Lower leg skin (tissue), 4 donors: ENCODE measurements at places on chromosomes 13 and 19.

GRCh38 chr13:94682229-94682628 lies 30.1 kb downstream of the SOX21 start:
- DNase-seq = no peak

DNA sequence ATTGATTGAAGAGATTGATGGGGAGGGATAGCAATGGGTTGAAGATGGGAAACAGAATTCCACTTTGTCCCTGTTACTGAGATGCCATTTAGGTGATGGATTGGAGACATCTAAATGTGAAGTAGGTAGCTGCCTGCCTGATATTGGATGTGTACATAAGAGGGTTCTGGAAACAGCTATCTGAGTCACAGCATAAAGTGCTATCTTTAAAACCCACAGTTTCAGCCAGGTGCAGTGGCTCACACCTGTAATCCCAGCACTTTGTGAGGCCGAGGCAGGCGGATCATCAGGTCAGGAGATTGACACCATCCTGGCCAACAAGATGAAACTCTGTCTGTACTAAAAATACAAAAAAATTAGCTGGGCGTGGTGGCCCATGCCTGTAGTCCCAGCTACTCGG lies 72.6 kb downstream of the DNAJC3 start:
- DNase-seq = no peak

- DNase-seq = no peak
Observed at GRCh38 chr13:112887151-112887550, 81.9 kb upstream of the MCF2L start.

- DNase-seq = no peak
Observed at GRCh38 chr13:30135868-30136267, 171.5 kb downstream of the KATNAL1 start.

DNA sequence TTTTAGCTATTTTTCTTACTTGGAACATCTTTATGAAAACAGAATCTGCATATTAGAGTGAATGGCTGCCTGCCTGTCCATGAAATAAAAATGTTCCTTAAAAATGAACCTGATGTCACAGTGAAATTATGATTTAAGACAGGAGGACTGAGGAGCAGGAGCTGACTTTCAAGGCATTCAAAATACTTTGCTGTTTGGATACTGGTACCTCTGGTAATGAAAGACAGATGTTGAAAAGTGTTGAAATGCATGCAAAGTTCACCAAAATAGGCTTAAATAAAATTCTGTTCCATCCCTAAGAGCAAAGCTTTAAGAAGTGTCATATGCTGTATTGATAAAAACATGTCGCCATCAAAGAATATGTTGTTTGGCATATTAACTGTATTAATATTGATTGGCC lies 1.7 kb downstream of the ARHGEF7 start:
- no peak for DNase-seq

GRCh38 chr13:83121896-83122295 lies 760.4 kb downstream of the SLITRK1 start:
- no peak for DNase-seq
